Amniotic stem cell (primary cell): ENCODE measurements at places on chromosomes 16 and 17.

- DNase-seq: no peak
Observed at GRCh38 chr17:50428831-50429424, 2.9 kb downstream of the ACSF2 start.

DNA sequence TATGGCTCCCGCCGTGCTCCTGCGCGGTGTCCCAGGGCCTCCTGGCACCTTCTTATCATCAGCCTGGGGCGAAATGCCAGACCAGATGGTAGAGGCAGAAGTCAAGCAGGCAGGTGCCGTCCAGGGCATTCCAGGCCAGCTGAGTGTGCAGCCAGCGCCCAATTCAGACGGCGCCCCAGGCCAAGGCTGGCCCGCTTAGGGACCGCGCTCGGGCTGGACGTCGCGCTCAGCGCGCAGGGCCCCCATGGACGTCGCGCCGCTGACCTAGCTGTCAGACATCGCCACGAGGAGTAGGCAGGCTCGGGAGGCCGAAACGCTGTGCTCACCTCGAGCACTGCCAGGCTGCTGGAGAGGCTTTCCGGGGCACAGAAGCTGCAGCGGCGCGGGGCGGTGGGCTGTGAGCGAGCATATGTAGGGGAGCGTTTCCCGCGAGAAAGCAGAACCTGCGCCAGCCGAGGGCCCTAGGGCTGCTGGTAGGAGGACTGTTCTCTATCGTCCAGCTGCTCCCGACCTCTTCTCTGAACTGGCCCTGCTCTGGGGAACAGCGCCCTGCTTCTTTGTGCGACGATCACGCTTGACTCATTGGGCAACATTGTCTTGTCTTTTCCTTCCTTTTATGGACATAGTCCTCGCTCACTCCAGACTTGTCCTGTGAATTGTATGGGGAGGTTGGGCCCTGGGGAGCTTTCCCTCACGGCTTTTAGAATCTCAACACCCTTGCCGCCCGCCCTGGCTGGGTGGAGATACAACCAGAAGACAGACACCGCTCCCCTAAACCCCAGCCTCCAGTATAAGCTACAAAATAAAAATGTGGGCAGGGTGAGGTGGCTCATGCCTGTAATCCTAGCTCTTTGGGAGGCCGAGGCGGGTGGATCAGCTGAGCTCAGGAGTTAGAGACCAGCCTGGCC is 8.4 kb upstream of the CA4 start:
- DNase-seq: no peak

DNA sequence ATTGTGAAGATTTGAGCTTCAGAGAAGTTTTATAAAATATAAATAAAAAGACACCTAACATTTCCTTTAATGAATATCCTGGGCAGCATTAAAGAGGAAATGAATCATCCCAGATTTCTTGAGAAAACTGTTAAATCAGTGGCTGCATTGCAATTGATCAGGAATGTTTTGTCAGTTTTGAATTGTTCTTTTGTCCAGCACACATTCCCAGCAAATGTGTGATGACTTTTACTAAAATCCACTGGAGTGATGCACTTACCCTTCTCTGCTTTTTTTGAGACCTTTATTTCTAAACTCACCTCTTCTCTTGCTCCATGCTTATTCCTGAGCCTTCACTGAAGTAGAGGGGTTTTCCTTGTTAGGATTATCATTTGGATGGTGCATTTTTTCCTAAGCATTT is 1307.2 kb downstream of the CDH8 start:
- DNase-seq: no peak

- DNase-seq: no peak
Observed at GRCh38 chr16:81633680-81634379, 145.3 kb upstream of the PLCG2 start.

DNA sequence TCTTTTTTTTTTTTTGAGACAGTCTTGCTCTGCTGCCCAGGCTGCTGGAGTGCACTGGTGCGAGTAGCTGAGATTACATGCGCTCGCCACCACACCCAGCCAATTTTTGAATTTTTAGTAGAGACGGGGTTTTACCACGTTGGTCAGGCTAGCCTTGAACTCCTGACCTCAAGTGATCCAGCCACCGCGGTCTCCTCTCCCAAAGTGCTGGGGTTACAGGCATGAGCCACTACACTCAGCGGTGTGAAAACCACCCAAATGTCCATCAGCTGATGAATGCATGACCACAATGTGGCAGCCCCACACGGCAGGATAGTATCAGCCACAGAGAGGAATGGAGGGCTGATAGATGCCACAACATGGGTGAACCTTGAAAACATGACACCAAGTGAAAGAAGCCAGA is 2.1 kb downstream of the P2RX5 start:
- no peak for DNase-seq

GRCh38 chr17:9298135-9298534 is 276.8 kb downstream of the NTN1 start:
- no peak for DNase-seq

GRCh38 chr17:44942456-44942855 is 5.1 kb downstream of the KIF18B start:
- DNase-seq: no peak

DNA sequence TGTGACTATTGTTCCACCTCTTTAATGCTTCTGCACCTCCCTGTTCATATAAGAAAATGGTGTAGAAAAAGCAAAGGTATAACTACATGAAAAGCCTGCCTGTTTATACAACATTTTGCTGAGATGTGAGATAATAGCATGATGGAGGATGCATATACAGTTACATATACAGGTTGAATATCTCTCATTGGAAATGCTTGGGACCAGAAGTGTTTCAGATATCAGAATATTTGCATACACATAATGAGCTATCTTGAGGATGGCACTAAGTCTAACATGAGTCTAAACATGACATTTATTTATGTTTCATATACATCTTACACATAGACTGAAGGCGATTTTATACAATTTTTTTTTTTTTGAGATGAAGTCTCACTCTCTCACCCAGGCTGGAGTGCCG is 5.7 kb upstream of the WSB1 start:
- no peak for DNase-seq

- DNase-seq: no peak
Observed at GRCh38 chr17:45222996-45223538, 1.4 kb downstream of the FMNL1 start.

- no peak for DNase-seq
Observed at GRCh38 chr17:72240333-72240732, 119.5 kb downstream of the SOX9 start.

DNA sequence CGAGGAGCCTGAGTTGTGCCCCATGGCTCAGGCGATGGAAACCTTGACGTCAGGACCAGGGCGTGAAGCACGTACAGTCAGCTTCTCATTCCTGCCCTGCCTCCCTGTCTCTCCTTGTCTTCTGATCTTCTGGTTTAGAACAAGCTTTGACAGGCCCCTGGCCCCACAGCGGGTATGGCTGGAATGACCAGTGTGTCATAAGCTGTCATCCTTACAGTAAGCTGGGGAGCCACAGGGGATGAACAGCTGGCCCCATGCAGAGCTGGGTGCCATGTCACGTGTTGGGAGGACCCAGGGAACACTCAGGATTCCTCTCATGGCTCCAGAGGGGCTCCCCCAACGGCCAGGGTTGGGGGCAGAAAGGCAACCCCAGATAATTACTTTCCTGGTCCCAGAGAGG is 157.6 kb upstream of the PLCG2 start:
- no peak for DNase-seq

DNA sequence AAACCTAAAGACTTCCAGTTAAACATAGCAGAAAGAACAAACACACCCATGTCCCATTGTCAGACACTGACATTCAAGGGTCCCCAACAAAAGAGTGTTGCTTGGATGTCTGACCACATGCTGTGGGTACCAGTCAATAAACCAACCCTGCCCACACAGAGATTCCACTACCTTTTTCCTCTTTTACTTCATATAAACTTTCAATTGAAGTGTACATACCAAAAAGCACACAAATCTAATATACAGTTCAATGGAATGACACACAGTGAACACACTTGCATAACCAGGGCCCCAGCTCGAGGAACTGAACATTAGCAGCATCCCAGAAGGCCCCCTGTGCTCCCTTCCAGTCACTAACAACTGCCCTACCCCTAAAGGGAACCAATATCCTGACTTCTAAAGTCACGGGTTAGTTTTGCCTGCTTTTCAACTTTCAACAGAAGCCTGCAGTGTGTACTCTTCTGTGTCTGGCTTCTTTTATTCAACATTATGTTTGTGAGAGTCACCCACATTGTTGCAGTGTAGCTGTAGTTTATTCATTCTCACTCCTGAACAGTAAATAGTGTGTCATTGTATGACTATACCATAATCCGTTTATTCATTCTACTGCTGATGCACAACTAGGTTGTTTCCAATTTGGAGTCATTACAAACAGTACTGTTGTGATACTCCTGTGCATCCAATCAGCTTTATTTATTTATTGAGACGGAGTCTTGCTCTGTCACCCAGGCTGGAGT is 18.0 kb downstream of the CFDP1 start:
- DNase-seq: no peak

DNA sequence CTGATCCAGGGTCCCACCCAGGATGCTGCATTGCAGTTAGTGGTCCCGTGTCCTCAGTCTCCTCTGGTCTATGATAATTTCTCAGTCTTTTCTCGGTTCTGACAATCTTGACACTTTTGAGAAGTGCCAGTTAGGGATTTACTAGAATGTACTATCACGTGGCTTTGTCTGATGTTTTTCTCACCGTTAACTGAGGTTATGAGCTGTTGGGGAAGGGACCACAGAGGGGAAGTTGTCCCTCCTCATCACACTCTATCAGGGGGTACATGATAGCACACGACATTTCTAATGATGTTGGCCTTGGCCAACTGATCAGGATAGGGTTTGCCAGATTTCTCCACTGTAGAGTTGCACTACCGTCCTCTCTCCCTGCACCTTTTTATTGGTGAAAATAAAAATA is 250.9 kb upstream of the SDK2 start:
- no peak for DNase-seq

GRCh38 chr16:62565706-62566105 is 529.5 kb upstream of the CDH8 start:
- DNase-seq: no peak

- DNase-seq: no peak
Observed at GRCh38 chr17:40326014-40326831, 17.2 kb downstream of the RARA start.

DNA sequence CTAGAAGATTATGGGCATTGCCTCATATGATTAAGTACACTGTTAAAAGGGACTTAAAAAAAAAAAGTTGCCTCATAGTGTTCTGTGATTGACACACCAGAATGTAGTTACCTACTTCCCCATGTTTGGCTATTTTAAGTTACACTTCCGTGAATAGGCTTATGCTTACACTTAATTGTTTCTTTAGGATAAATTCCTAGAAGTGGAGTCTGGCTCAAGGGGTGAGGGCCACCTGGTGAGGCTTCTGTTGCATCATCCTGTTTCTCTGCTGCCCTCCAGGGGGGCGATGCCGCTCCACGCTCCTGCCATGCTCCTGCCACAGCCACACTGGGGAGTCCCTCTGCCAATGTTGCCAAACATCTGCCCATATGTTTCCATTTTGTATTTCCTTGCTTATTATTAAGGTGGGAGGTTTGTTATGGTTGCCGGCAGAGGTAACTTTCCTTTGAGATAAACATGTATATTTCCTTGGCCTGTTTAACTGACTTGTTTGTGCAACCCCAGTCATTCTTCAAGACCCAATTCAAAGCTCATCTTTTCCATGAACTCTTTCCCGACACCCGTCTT is 73.1 kb downstream of the KSR1 start:
- no peak for DNase-seq

GRCh38 chr17:2068519-2069051 is 13.7 kb downstream of the HIC1 start:
- DNase-seq: no peak

GRCh38 chr16:75208861-75209505 is 2.0 kb upstream of the CTRB2 start:
- DNase-seq: no peak
